NCI-H1105 treated with DMSO at 0.1 percent for 48 hours (cell line): ENCODE measurements at places on chromosomes 7 and 10.
A peak's percentile ranks its signal among the peaks of the same experiment; 100 is the strongest.

- DNase-seq, result no peak
Observed at GRCh38 chr7:27339478-27339877, 96.9 kb downstream of the EVX1 start.

GRCh38 chr10:126017961-126018560, 121.7 kb downstream of the FANK1 start:
- DNase-seq, result no peak

GRCh38 chr7:117324960-117325359, 2.1 kb upstream of the WNT2 start:
- DNase-seq, result no peak

GRCh38 chr7:155348806-155349205, 51.1 kb downstream of the INSIG1 start:
- no peak for DNase-seq

GRCh38 chr10:5555021-5555510, 30.3 kb downstream of the CALML3 start:
- DNase-seq, result no peak

GRCh38 chr10:5732141-5732540, 47.5 kb downstream of the TASOR2 start:
- no peak for DNase-seq

- DNase-seq, result no peak
Observed at GRCh38 chr10:1363446-1364121, 307.4 kb downstream of the WDR37 start.

- DNase-seq, result no peak
Observed at GRCh38 chr7:95269640-95270039, 54.7 kb downstream of the PON1 start.

- DNase-seq, result no peak
Observed at GRCh38 chr10:77286531-77287508, 350.8 kb downstream of the KCNMA1 start.

- DNase-seq, result no peak
Observed at GRCh38 chr7:30752979-30753378, 1.0 kb downstream of the INMT start.

GRCh38 chr10:43926371-43926770, 277.7 kb upstream of the ZNF32 start:
- DNase-seq, result no peak

- no peak for DNase-seq
Observed at GRCh38 chr10:44749151-44749550, 162.0 kb upstream of the TMEM72 start.

DNA sequence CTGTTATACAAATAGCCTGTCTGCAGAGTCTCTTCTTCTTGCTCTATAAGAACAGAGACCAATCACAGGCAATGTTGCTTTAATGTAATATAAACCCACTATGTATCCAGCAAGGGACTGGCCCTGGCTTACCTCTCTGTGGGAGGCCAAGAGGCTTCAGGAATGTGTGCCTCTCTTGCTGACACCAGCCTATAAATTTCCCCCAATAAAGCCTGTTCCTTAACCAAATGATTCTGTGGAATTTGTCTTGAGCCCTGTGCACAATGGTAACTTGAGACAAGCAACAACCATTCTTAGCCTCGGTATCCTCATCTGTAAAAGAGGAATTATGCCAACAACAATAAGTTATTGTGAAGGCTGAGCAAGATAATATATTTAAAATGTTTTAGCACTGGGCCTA, 563.7 kb downstream of the GRM8 start:
- DNase-seq, result no peak

DNA sequence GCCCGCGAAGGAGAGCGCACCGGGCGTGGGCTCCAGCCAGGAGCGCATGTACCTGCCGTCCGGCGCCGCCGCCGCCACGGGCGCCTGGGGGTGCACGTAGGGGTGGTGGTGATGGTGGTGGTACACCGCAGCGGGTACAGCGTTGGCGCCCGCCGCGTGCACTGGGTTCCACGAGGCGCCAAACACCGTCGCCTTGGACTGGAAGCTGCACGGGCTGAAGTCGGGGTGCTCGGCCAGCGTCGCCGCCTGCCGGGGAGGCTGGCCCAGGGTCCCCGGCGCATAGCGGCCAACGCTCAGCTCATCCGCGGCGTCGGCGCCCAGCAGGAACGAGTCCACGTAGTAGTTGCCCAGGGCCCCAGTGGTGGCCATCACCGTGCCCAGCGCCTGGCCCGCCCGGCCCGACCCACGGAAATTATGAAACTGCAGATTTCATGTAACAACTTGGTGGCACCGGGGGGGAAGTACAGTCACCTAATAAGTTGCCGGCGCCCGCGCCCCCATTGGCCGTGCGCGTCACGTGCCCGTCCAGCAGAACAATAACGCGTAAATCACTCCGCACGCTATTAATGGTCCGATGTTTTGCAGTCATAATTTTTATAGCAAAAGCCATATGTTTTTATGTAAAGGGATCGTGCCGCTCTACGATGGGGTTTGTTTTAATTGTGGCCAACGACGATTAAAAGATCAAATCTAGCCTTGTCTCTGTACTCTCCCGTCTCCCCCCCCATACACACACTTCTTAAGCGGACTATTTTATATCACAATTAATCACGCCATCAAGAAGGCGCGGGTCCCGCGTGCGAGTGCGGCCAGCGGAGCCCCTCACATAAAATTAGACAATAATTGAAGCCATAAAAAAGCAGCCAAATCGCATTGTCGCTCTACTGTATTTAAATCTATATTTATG, at the start of gene HOXA9:
HOXA9 (minus strand) TSS at position 449 of the 907 bp plus-strand sequence; CDS start at position 369, 80 bp downstream.
- peak; percentile 78 for DNase-seq

DNA sequence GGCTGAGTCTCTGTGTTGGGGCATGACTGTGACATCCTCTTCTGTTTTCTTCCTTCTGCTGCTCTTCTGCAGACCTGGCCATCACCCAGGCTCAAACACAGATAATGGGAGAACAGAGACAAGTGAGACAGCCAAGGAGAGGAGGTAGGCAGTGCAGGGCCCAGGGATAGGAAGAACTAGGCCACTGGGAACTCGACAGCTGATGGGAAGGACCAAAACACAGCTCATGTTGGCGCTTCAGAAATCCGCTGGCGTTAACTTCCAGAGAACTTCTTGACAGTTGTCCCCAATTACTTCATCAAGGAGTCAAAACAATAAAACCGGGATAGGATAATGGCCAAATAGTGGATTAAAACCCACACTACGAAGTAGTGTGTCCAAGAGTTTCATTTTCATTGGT, 97.0 kb upstream of the PALS2 start:
- no peak for DNase-seq

- no peak for DNase-seq
Observed at GRCh38 chr7:36736899-36737211, 12.6 kb upstream of the AOAH start.

DNA sequence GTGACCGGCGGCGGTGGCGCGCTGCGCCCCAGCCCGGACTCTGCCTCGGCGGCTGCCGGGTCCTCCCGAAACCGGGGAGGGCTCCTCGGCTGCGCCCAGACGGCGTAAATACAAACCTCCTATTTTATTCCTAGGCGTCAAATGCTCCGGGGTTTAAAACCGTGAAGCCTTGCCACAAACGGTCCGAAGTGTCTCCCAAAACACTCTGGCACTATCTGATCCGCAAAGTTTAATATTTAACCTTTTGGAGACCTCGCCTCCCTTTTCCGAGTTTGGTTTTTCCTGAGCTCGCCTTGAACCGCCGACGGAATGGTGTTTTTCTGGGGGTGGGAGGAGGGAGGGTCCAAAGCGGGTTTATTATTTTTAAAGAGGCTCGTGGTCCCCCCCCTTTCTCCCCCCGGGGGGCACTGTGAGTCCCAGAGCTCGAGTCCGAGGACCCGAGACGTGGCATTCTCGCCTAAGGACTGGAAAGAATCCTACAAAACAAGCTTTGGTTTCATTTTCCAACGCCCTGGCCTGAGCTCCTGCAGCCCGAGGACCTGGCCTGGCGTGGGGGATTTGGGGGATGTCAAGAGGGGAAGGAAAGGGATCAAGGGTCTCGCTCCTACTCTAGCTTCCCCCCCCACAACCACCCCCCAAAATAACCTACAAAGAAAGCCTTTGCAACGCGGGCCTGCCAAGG, 1.8 kb downstream of the TNRC18 start:
- peak; percentile 11 for DNase-seq

- no peak for DNase-seq
Observed at GRCh38 chr7:17623546-17624185, 316.6 kb downstream of the SNX13 start.

DNA sequence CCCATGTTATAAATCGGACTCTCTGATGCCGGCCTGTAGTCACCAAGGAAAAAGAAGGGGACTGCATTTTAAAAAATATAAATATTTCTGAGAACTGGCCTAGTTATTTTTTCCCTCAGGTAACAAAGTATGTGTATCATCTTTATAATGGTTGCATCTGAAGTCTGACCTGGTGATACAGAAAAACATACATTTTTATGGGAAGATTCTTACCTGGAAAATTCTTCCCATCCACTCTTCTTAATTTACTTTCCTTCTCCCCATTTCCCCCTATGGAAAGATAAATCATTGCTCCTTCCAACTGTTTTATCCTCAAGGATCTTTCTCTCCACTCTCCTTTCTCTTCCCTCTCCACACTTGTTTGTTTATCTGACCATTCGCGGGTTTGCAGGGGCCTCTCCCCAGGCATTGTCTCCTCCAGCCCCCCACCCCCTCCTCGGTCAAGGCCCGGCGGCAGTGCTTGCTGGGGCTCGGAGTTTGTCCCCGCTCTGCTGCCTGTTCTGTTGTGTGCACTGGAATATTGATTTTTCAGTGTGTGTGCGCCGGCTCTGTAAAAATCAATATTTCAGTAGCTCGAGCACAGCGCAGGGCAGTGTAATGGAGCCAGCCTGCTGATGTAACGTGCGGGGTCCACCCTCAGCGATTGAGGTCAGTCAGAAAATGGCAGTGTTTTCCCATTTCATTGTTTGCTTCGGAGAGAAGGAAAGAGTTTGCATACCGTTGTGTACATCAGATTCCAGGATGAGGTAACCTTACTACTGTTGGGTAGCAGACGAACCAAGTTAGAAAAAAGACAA, 199.5 kb upstream of the NFE2L3 start:
- peak; percentile 79 for DNase-seq

DNA sequence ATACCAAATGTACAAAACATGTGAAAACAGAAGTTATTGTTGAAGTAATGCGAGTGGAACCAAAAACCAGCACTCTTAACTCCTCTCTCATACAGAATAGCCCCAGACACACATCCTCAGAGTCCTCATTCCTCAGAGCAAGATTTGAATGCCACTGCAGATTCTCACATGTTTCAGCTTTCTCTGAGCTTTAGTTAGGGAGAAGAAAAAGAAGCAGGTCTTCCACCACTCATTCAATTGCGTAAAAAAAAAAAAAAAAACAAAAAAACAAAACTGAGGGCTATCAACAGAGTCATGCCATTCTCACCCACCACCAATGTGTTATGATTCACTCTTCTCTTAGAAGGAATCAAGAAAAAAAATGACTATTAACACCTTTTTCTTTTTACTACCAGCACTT, 287.7 kb downstream of the IPMK start:
- DNase-seq, result no peak

- no peak for DNase-seq
Observed at GRCh38 chr7:44678471-44679179, 70.0 kb upstream of the ZMIZ2 start.

- peak; percentile 14 for DNase-seq
Observed at GRCh38 chr10:35821339-35821911, 179.3 kb upstream of the FZD8 start.

DNA sequence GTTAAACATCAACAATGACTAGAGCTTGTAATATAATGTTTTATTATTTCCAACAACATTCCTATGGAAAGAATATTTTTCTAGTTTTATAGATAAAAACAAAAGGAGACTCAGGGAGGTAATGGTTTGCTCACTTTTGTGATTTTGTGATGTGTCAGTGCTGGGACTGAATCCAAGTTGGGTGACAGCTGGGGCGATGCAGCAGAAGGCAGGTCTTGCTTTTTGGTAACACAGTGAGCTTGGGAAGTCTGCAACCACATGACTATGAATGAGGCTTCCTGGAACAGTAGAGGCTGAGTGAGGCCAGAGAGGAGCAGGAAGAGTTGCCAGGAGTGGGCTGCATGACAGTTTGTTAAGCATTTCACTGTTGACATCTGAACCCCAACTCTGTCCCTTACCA, 4.9 kb upstream of the YKT6 start:
- no peak for DNase-seq

GRCh38 chr7:87202208-87202607, 17.3 kb downstream of the TMEM243 start:
- DNase-seq, result no peak

- no peak for DNase-seq
Observed at GRCh38 chr7:71630516-71630915, 498.6 kb downstream of the GALNT17 start.

- DNase-seq, result peak; percentile 59
Observed at GRCh38 chr10:129971381-129972144, 7.5 kb upstream of the EBF3 start.

- DNase-seq, result no peak
Observed at GRCh38 chr7:155773531-155773930, 38.7 kb downstream of the SHH start.

DNA sequence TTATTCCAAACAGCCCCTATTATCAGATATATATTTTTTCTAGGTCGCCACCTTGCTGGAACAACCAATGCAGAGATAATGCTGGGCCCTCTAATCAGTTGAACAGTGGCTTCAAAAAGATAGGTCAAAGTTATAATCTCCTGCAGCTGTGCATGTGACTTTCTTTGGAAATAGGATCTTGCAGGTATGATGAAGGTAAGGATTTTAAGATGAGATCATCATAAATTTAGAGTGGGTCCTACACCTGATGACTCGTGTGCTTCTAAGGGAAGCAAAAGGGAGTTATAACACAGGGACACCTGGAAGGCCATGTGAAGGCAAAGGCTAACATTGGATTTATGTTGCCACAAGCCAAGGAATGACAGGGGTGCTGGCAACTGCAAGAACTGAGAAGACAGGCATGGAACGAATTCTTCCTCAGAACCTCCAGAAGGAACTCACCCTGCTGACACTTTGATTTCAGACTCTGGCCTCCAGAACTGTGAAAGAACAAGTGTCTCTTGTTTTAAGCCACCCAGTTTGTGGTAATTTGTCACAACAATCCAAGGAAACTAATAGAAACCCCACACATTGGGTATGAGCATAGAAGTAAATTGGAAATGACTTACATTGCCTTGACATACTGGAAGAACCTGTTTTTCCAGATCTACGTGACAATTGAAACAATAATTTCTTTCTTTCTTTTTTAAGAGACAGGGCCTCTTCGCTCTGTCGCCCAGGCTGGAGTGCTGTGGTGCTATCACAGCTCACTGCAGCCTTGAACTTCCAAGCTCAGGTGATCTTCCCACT, 34.4 kb downstream of the CCDC71L start:
- DNase-seq, result peak; percentile 4

- no peak for DNase-seq
Observed at GRCh38 chr10:103547391-103547946, 54.0 kb downstream of the NEURL1 start.

DNA sequence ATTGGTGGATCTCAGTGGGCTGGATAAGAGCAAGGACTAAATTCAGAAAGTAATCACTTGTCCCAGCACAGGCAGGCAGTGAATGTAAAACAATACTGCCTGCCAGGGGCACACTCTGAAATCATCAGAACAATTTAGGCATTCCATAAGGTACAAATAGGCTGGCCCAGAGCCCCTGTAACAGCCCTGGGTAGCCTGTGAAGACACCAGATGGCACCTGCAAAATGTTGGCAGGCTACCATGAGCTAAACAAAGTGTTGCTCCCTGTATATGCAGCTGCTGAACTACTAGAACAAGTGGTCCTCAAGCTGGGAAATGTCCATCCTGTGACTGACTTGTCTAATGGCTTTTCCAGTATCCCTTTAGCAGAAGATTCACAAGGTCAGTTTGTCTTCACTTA, 3.0 kb upstream of the PRSS37 start:
- peak; percentile 18 for DNase-seq

- DNase-seq, result no peak
Observed at GRCh38 chr10:125928928-125929585, 32.7 kb downstream of the FANK1 start.

GRCh38 chr10:73873142-73873837, 1.1 kb downstream of the CAMK2G start:
- DNase-seq, result no peak
